ENCODE measurements at places on chromosomes 11 and 22. TPM values are rescaled to one million over a fixed set of nuclear protein-coding genes. Genes with fewer than 3 reads are reported as not detected.

- DNase-seq = no peak
Observed at GRCh38 chr11:114501901-114502300, 57.8 kb downstream of the NXPE1 start.

DNA sequence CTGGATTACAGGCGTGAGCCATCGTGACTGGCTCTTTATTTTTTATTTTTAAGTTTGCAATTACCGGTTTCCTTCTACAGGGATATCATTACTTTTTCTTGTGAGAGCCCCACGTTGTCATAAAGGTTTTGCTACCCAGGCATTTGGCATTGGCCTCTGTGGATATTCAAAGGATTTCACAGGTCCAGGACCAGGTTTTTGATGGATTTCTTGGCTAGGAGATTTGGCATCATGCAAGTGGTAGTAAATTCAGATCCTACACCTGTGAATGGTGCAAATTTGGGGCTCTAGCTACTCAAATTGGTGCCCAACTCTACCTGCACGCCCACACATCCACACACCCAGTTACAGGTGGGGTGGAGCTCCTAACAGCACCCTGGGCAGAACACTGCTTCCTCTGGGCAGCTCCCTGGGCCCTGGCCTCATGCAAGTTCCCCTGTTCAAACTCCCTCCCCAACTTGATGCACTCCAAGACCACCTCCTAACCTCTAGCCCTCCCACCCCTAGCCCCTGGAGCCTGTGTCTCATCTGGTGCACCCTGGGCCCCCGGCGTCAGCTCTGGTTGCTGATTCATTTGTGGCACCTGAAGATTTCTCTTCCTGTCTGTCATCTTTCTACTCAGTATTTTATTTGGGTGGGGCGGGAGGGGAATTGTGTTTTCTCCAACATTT, 9.3 kb upstream of the MRGPRD start:
- DNase-seq = no peak

- DNase-seq = no peak
Observed at GRCh38 chr11:106409671-106410070, 332.2 kb downstream of the AASDHPPT start.

GRCh38 chr11:131408025-131408640, 37.7 kb downstream of the NTM start:
- DNase-seq = no peak

DDIAS gene
- 2.9 TPM for polyA plus RNA-seq

- DNase-seq = no peak
Observed at GRCh38 chr22:20173772-20174171, 22.9 kb upstream of the CCDC188 start.

GRCh38 chr11:99683933-99684332, 663.2 kb downstream of the CNTN5 start:
- DNase-seq = no peak

DNA sequence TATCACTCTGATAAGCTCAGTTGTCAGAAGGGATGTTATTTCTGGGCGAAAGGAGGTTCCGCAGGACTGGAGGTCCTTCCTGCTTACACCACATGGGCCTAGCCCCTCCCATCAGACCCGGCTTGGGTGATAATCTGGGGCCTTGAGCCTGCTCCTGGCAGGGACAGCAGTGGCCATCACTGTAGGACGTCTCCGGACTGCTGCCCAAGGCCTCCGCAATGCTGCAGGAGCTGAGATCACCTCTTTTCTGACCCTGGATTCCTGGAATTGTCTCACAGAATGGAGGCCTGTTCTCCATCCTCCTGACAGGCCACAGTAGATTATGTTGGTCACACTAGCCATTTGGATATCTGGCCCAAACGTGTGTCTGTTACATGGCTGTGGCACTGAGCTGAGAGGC, 9.2 kb upstream of the BIK start:
- DNase-seq = no peak

Data from brain (organoid and tissue), 16 donors.